ENCODE measurements at places on chromosomes 4 and X.

- DNase-seq: no peak
These were observed 9.2 kb downstream of the PDE6B start for GRCh38 chr4:634599-634985.

GRCh38 chr4:95048296-95048695 is 290.5 kb downstream of the BMPR1B start:
- no peak for DNase-seq

- no peak for DNase-seq
These were observed 276.0 kb downstream of the FBXW7 start for GRCh38 chr4:152259866-152260265.

DNA sequence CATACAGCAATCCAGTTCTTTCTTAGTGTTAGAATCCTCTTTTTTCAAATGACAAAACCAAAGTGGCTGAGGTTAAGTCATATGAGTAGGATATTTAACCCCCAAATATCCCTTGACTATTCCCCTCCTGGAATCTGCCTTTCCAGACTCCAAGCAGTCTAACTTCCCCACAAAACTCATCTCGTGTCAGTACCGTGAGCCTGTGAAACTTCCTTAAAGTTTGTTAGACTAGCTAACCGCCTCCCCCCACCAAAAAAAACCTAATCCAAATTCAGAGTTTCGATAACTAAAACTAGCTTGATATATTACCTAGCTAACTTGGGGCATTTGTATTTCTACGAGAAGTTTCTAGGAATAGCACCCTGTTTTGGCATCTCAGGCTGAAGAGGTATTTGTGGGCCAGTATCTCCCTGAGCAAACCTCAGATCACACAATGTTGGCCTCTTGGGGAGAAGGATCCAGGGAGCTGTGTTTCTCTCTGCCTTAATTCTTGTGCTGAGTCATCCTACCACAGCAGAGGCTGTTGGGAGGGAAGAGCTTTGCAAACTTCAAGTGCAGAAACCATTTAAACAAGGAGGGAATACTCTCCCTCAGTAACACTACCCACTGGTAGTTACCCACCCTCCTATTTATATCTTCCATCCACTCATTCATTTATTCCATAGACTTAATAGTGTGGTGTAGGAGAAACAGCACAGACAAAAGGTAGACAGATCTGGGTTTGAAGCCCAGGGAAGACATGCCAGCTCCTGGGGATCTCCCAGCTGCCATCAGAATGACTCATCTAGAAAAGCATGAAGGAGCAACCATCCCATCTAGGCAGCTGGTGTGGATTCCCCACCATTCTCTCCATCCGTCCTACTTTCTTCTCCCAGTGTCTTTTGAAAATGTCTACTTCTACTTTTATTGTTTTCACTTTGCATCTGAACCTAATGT is 39.3 kb upstream of the TXK start:
- peak; percentile 33 for DNase-seq

DNA sequence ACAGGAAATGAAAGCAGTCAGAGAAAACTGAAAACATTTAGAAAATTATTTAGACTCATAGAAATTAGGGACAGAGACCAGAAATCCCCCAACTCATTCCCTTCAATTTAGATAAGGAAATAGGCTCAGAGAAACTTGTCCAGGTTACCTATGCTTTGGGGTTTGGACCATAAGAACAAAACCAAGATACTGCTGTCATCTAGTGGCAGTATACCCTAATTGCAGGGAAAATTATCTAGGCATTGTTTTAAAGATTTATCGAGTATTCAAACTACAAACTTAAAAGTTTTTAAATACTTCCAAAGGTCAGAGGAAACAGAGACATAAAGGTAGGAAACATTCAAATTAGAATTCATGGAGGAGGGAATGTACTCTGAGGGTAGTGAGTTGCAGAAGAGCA is 67.0 kb upstream of the KLHL13 start:
- peak; percentile 1 for DNase-seq

GRCh38 chr4:74453037-74453635 is 8.2 kb downstream of the AREG start:
- no peak for DNase-seq

DNA sequence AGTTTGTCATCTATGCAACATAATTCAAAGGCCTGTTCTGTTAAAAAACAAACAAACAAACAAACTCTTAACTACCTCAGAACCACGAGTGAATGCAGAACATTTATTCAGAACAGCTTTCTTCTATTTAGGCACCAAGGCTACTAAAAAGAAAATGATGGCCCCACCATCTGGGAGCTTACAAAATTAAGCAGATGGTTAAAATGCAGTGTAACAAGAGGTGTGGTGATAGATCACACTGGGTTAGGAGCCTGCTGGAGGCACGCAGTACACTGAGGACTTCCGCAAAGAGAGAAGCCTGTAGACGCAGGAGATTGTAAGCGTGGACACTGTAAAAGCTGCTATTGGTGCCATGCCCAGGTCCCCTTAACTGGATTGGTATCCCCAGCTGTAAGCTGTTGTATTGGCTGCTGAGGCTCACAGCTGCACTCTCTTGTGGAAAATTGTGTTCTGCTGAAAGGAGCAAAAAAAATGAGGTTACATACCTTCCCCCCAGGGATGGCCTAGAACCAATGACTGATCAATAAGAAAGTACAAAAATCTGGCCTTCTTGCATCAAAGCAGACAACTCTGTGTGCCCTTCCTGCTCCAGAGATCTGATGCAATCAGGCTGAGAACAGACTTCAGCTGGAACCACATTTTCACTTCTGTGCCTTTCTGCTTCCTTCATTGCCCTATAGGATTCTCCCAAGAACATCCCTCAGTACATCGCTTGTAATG is 60.0 kb downstream of the SHROOM3 start:
- no peak for DNase-seq

DNA sequence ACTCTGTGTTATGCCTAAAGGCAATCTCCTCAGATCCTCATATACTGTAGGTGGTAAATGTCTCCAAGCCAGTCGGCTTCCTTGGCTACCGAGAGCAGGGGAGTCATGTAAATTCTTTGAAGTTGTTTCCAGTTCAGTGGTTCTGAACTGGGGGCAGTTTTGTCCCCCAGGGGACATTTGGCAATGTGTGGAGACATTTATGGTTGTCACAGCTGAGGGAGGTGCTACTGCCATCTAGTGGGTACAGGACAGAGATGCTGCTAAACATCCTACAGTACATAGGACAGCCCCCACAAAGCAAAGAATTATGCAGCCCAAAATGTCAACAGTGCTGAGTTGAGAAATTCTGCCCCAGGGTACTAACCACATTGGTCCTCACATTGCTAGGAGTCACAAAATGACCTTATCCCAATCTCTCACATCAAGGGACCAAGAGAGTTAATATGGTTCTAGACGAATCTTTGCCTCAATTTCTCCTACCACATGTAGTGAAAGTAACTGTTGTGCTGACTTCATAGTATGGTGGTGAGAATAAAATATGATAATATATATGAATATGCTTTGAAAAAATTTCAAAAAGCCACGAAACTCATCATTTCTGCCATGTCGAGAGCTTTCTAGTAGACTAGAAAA is 104.4 kb upstream of the ARHGAP24 start:
- peak; percentile 13 for DNase-seq

- no peak for DNase-seq
These were observed 121.9 kb downstream of the KIT start for GRCh38 chr4:54779476-54780148.

- DNase-seq: no peak
These were observed 14.1 kb downstream of the RPGR start for GRCh38 chrX:38313190-38313589.

DNA sequence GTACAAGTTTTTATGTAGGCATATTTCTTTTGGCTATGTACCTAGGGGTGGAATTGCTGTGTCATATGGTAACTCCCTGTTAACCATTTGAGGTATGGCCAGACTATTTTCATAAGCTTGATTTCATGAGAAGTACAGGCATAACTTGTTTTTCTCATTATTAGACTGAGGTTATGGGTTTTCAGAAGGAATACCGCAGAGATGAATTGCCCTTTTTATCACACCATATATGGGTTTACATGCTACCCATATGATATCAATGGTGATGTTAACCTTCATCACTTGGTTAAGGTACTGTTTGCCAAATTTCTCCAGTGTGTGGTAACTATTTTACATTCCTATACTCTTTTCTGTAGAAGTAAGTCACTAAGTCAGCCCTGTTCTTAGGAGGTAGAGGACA is 23.5 kb downstream of the RAB40A start:
- no peak for DNase-seq

DNA sequence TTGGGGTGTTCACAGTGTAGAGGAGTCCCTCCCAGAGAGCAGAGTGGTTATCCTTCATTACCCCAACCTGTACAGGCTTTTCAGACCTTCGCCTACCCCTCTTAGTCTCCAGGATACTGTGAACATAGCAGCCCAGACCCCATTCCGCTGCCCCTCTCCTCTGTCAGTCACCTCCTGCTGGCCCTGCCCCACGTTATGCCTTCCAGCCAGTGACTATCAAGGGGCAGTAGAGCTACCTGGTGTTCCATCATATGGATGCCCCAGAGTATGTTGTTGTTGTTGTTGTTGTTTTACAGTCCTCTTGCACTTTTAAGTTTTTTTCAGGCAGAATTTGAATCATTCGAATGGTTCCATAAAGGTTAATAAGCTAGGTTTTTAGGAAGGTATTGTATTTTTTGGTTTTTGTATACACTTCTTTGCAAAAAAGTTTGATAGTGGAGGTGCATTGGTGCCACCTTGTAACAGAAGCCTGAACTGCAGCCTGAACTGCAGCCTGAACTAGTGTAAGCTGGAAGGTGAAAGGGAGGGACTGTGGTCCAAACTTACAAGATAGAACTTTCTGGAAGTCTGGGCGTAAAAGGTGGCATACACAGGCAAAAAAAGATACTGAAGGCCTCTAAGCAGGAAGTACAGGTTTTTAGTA is 101.4 kb upstream of the RAB40AL start:
- DNase-seq: no peak

DNA sequence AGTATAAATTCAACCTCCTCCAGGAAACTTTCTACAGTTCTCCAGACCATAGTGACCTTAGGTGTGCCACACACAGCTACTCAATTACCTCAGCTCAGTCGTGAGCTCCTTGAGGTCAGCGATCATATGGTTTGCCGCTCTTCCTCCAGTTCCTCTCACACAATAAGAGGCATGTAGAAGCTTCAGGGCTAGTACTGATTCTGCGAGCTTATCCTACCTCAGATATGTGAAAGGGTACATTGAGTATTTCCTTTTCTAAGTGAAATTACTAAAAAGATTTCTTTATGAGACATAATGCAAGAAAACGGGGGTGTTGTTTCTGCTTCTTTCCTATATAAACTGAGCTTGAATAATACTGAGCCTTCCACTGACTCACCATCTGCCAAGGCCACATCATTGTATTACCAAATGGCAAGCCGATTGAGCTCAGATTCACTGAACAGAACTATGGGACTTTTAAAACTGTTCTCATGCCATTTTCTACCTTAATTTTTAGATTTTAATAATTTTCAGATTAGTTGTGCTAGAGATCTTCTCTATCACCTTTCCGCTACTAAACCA is 183.1 kb downstream of the HS6ST2 start:
- peak; percentile 32 for DNase-seq

DNA sequence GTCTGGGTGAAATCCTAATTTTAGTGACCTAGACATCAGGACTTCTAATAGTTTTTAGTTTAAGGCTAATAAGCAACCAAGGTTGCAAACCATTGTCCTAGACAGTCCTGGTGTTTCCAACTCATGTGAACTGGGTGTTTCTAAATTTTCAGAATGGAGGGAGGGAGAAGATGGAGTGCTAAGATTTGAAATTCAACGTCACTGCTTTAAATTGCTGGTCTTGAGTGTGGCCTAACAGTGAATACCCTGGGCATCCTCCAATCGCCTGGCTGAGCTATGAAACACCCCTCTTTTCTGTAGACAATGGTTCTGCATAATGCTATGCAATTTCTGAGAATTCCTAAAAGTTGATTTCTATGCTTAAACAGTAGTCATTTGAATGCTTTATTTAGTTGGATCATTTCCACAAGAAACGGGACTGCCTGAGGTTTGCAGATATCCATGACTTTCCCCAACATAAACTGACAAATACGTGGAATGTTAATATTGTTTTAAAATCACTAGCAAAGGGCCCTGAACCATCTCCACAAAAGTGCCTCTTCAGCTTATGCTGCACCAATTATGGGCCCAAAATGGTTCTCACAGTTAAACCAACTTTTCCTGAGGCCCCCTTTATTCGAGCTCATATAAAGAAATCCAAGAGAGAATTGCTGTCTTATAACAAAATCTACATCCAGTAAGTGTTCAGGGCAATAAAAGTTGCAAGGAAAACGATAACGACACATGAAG is 1.1 kb downstream of the FBXL5 start:
- peak; percentile 45 for DNase-seq

- DNase-seq: no peak
These were observed 48.2 kb downstream of the ANOS1 start for GRCh38 chrX:8683687-8684086.

DNA sequence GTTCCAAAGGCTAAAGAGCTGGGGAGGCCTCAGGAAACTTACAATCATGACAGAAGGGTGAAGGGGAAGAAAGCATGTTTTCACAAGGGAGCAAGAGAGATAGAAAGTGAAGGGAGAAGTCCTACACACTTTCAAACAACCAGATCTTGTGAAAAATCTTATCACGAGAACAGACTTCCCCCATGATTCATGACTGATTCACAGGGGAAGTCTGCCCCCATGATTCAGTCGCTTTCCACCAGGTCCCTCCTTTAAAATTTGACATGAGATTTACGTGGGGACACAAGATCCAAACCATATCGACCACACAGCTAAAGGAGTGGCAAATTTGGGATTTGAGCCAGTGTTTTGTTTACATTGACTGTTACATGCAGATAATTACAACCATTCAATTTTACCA is 971.1 kb upstream of the HS3ST1 start:
- DNase-seq: no peak

DNA sequence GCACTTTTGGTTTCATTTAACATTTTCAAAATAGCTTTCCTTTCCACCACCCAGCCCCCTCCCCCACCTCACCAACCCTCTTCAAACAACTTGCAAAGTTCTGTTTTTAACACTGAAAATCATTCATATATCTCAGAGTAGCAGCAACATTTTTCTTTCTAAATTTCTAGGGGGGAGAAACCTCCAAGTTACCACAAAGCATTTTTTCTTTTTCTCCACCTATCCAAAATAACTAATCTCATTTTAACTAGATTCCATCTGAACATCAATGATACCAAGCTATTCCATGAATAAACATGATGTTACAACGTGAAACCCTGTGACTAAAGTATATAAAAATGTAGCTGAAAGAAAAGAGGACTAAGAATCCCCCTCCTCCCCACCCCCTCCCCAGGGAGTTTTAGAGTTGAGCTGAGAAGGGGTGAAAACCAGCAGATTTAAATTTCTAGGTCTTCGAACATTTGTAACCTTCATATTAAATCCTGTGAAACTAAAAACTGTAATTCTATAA is 5.2 kb downstream of the LDB2 start:
- DNase-seq: peak; percentile 27

GRCh38 chr4:64584981-64585557 is 175.8 kb upstream of the TECRL start:
- peak; percentile 29 for DNase-seq
